Upper lobe of right lung (tissue), 1 donor: ENCODE measurements at places on chromosomes 2 and 18.
A peak's percentile ranks its signal among the peaks of the same experiment; 100 is the strongest.

DNA sequence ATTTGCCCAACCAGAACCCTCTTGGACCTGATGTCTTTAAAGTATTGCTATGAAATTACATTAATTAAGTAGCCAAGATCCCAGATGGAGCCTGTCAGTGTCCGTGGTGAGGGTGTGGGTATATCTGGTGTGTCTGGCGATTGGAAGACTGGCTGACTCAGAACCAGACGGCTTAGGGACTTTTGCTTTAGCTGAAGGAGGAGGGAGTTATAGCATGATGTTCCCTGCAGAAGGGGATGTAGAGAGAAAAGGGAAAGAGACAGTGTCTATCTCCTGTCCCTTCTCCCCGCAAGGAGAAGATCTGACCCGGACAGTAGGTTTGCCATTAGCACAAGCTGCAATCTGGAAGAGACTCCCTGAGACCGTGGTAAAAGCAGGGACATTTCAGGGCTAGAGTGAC lies 60.6 kb downstream of the POU3F3 start:
- H3K27ac ChIP-seq: no peak overlapping the region
- H3K4me1 ChIP-seq: no peaks in the 10 kb centered on the region
- H3K36me3 ChIP-seq: no peaks in the 10 kb centered on the region
- DNase-seq: no peak

- peak overlapping the region; percentile 49 for H3K4me3 ChIP-seq
- H3K27ac ChIP-seq: peak overlapping the region; percentile 67
- H3K4me1 ChIP-seq: peaks cover 8% of the 10 kb centered on the region
- DNase-seq: peak; percentile 74
Observed at GRCh38 chr2:75560022-75560767, 544 bp downstream of the EVA1A start.

- H3K27ac ChIP-seq: no peak overlapping the region
- H3K4me3 ChIP-seq: no peak overlapping the region
- no peaks in the 10 kb centered on the region for H3K27me3 ChIP-seq
Observed at GRCh38 chr18:12907258-12907925, 23.4 kb upstream of the PTPN2 start.

DNA sequence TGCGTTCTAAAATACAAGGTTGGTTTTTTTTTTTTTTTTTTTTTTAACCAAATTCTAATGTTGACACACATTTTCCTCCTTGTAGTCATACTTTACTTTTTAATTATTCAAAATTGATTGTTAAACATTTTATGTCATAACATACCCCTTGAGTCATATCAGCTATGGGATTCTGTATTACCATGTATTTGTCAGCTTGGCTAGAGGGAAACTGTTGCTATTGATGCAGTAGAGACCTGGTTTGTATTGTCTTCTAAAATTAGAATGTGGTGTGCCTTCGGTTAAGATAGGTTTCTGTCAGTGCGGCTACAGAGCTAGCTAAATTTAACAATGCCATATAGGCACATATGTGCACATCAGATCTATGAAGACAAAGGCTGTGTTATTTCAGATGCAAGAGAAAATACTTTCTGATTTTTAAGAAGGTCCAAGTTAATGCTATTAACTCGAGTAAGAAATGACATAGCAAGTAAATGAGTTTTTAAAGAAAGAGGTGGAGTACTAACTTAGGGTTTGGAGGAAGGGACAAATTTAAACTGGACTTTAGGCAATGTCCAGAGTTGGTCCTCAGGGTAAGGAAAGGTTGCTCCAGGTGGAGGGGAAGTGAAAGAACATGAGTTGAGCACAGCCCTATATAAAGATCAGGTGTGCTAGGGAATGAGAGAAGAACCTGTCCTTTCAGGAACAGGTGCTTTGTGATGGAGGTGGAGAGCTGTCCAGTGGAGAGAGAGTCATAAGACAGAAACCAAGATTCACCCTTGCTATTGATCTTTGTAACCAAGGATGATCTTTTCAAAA lies 152.3 kb downstream of the PRPF40A start:
- no peak overlapping the region for H3K4me3 ChIP-seq
- no peaks in the 10 kb centered on the region for H3K27me3 ChIP-seq
- peaks cover 16% of the 10 kb centered on the region for H3K36me3 ChIP-seq
- H3K4me1 ChIP-seq: no peaks in the 10 kb centered on the region
- H3K27ac ChIP-seq: no peak overlapping the region
- no peak for DNase-seq

- H3K4me1 ChIP-seq: peaks cover 20% of the 10 kb centered on the region
- no peaks in the 10 kb centered on the region for H3K36me3 ChIP-seq
- H3K27me3 ChIP-seq: no peaks in the 10 kb centered on the region
- no peak overlapping the region for H3K4me3 ChIP-seq
- DNase-seq: no peak
Observed at GRCh38 chr2:101063352-101064124, 61.4 kb downstream of the RPL31 start.

DNA sequence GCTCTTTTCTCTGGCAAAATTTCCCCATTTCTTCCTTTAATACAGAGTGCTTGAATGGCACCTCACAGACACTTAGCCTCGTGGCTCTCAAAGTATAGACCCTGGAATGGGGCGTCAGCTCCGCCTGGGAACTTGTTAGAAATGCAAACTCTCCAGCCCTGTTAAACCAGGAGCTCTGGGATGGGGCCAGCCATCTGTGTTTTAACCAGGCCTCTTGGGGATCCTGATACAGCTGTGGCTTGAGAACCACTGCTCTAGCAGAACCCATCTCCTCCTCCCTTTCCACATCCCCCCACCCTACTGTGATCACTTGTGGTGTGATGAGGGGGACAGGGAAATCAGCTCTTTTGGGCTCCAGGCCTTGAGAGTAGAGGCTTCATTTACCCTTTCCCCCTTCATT lies 15.9 kb downstream of the LTBP1 start:
- H3K27me3 ChIP-seq: no peaks in the 10 kb centered on the region
- no peaks in the 10 kb centered on the region for H3K4me1 ChIP-seq
- DNase-seq: no peak

DNA sequence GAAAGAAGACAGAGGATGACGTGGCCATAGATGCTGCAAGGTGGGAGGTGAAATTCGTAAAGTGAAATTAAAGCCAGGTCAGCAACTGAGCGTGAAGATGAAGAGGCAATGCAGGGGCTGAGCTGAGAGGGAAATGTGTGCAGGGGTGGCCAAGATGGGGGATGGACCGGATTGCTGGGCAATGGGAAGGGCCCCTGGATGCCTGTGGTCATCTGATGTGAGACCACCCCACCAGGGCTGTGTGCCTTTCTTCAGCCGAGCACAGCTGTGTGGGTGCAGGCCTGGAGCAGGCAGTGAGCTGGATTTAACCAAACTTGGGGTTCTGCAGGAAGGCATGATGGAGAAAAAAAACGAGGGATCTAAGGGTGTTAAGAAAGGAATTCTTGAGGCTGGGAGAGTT lies 80.4 kb downstream of the ZCCHC2 start:
- H3K27ac ChIP-seq: no peak overlapping the region
- H3K4me3 ChIP-seq: no peak overlapping the region
- no peaks in the 10 kb centered on the region for H3K36me3 ChIP-seq
- H3K27me3 ChIP-seq: peaks cover 18% of the 10 kb centered on the region
- DNase-seq: no peak

GRCh38 chr2:121387591-121388325 lies 102.8 kb upstream of the TFCP2L1 start:
- H3K27me3 ChIP-seq: no peaks in the 10 kb centered on the region
- DNase-seq: no peak
- no peak overlapping the region for H3K4me3 ChIP-seq
- peaks cover 57% of the 10 kb centered on the region for H3K36me3 ChIP-seq
- H3K27ac ChIP-seq: no peak overlapping the region

DNA sequence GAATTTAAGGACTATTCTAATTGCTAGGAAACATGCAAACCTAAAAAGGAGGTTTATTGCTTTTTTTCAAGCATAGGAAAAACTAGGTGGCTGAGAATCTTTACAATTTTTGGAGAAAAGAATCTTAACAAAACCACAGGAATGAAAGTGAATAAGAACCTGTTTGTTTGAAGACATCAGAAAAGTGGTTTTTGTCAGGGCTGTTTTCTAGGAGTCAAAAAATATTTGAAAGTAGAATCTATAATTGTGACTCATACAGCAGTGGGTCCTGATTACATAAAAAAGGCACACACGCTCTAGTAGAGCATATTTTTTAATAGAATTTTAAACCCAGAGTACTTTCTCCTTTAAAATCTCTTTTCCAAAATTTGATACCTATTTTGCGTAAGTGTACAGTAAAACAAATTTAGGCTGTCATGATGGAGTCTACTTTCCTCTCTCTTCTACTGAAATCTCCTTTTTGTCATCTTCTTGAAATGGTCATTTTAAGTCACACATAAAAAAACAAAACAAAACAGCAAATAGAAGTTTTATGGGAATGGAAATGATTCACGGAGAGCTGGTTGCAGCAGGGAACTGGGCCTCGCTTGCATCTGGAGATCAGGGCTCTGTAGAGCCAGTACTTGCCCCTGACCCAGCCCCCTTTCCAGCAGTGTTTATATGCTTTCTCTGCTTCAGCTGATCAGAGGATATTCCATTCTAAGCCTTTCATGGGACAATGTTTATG lies 59.1 kb upstream of the PELI1 start:
- H3K27me3 ChIP-seq: no peaks in the 10 kb centered on the region
- H3K4me3 ChIP-seq: no peak overlapping the region
- H3K27ac ChIP-seq: peak overlapping the region; percentile 84
- no peaks in the 10 kb centered on the region for H3K36me3 ChIP-seq
- no peak for DNase-seq
- H3K4me1 ChIP-seq: peaks cover 26% of the 10 kb centered on the region

- H3K27ac ChIP-seq: no peak overlapping the region
- H3K27me3 ChIP-seq: no peaks in the 10 kb centered on the region
- no peak overlapping the region for H3K4me3 ChIP-seq
- no peak for DNase-seq
Observed at GRCh38 chr18:48356909-48357631, 52.1 kb downstream of the ZBTB7C start.

DNA sequence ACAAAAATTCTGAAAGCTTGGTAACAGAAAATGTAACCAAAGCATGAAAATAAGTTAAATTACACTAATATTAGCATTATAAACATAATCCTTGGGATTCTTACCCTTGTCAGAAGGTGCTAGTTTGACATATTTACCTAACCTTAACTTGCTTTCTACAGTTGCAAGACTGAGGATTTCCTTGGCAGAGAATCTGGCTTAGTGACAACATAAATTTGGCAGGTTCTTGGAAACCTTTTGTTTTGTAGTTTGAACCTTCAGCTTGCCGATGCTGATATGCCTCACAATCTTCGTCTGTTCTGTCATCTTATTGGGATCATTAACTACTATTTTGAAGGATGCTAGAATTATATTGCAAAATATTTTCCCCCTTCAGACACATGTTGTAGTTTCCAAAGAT lies 3.4 kb downstream of the XIRP2 start:
- H3K36me3 ChIP-seq: no peaks in the 10 kb centered on the region
- DNase-seq: no peak
- H3K27ac ChIP-seq: no peak overlapping the region
- no peak overlapping the region for H3K4me3 ChIP-seq

DNA sequence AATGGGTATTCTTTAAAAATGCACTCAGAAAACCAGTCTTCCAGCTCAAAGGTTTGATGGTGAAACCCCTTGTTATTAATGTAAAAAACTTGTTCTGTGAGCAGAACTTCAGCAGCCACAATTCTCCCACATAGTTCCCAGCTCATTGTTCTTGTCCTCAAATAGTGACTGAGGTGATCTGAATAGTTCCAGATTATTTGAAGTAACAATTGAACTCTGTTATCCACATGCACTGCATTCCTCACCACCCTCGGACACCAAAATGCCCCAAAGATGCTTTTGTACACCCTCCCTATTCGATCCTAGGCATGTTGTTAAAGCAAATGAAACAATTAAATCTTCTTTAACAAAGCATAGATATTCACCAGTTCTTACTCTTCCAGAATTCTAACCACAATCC lies 2186.8 kb upstream of the CELF4 start:
- no peak overlapping the region for H3K4me3 ChIP-seq
- no peaks in the 10 kb centered on the region for H3K27me3 ChIP-seq
- no peaks in the 10 kb centered on the region for H3K36me3 ChIP-seq

- H3K4me3 ChIP-seq: no peak overlapping the region
- H3K36me3 ChIP-seq: no peaks in the 10 kb centered on the region
- H3K4me1 ChIP-seq: no peaks in the 10 kb centered on the region
- H3K27me3 ChIP-seq: no peaks in the 10 kb centered on the region
- no peak for DNase-seq
Observed at GRCh38 chr2:210586381-210586780, 30.0 kb downstream of the CPS1 start.

DNA sequence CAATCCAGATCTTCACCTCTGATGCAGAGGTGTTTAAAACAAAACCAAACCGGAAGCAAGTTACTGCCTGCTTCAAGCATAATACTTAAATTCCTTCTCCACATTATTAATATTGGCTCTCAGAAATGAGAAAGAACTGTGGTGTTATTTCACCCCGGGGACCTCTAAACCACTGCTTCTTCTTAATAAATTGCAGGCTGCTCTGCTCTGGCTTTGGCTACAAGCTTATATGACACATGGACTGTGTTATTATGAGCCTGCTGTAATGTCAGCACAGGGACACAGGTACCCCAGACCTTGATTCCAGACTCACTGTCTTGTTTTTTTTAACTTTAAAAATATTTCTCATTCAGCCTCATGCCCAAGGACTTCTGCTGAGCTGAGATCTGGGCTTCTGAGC lies 45.1 kb downstream of the ST6GAL2 start:
- H3K4me3 ChIP-seq: no peak overlapping the region
- H3K36me3 ChIP-seq: no peaks in the 10 kb centered on the region
- H3K4me1 ChIP-seq: no peaks in the 10 kb centered on the region

GRCh38 chr2:56483081-56483480 lies 299.3 kb downstream of the CCDC85A start:
- no peak overlapping the region for H3K27ac ChIP-seq
- no peak for DNase-seq
- H3K4me3 ChIP-seq: no peak overlapping the region
- no peaks in the 10 kb centered on the region for H3K36me3 ChIP-seq
- no peaks in the 10 kb centered on the region for H3K4me1 ChIP-seq

DNA sequence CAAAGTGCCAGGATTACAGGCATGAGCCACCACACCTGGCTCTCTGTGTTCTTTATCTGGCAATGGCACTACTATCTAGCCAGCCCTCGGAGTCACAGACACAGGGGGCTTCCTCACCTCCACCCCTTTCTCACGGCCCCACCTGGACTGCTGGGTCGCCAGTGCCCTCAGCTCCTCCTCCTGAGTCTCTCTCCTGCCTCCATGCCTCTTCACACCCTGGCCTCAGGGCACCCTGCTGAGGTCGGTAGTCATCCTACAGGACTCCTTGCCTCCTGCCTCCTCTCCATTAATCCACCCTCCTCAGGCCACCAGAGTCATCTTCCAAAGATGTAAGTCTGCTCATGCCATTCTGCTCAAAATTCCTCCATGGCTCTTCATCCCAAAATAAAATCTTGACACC lies 8.6 kb upstream of the ASPRV1 start:
- DNase-seq: no peak
- H3K27ac ChIP-seq: no peak overlapping the region

DNA sequence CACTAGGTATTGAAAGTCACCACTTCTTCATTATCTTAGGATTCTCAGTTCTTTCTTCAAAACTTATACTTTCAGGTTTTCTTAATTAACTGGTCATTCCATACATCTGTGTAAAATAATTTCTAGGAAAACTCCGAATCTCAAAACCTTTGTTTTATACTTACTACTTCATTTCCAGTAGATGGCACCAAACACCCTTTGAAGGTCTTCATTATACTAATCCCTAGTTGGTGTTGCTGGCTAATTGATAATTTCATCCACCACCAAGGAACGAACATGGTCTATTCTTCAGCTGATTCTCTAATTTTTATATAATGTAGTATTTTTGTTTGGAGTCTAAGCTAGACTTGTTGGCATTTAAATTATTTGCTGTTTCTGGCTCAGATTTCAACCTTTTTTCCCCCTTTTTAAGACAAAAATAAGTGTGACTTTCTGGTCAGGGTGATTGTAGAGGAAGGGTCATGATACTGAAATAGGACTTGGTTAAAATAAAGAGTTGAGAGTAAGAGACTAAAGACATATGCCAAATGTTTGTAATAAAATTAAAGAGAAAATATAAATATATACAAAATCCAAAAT lies 2.8 kb upstream of the MXD1 start:
- no peak overlapping the region for H3K4me3 ChIP-seq
- no peak for DNase-seq
- no peak overlapping the region for H3K27ac ChIP-seq
